ENCODE measurements at places on chromosomes 1 and 21. TPM values are rescaled to one million over a fixed set of nuclear protein-coding genes. Genes with fewer than 3 reads are reported as not detected.

Gene HPDL
- polyA plus RNA-seq, result 4.9 TPM

Gene GJA4
- 15.0 TPM for polyA plus RNA-seq

GRCh38 chr1:78254517-78254916, 208.8 kb downstream of the GIPC2 start:
- DNase-seq, result no peak

DNA sequence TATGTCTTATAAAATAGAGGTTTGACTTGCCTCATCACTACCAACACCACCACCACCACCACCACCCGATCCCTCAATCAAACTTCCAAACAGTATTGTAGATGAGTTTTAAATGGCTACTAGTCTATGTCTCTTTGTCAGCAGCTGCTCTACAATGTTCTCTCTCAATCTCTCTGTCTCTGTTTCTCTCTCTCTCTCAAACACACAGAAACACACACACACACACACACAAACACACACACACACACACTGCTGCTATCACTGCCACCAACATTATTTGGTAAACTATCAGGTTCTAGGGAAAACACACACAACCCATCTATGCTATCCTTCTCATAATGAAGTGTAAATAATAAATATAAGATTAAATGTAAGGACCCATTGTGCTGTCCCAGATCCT, 2.4 kb downstream of the TNFSF4 start:
- DNase-seq, result no peak

DNA sequence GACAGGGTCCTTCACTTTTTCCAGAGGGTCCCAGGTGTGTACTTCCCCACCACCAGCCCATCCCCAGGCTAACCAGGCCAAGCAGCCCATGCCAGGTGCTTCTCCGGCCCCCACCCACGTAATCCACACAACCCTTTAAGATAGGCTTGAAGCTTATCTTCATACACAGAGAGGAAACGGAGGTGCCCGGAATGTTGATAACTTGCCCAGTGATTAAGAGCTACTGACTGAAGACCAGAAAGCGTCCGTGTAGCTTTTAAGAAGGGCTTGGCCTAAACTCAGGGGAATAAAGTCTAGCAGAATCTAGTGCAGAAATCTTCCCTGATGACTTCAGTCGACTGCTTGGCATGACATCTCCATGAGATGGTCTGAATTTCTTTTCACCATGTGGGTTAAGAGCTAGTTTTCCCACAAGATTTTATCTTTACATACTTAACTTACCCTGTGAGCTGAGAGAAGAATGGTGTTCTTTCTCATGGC, 138.7 kb downstream of the GALNT2 start:
- DNase-seq, result no peak

GRCh38 chr21:40173816-40174215, 306.6 kb downstream of the PCP4 start:
- no peak for DNase-seq

GRCh38 chr1:152757747-152758146, at the start of gene KPRP:
KPRP (plus strand) TSS chr1:152758025; CDS start chr1:152759589, 1,564 bp downstream.
- no peak for DNase-seq

GRCh38 chr1:8962812-8963530, 17.3 kb downstream of the CA6 start:
- DNase-seq, result peak; percentile 87

DNA sequence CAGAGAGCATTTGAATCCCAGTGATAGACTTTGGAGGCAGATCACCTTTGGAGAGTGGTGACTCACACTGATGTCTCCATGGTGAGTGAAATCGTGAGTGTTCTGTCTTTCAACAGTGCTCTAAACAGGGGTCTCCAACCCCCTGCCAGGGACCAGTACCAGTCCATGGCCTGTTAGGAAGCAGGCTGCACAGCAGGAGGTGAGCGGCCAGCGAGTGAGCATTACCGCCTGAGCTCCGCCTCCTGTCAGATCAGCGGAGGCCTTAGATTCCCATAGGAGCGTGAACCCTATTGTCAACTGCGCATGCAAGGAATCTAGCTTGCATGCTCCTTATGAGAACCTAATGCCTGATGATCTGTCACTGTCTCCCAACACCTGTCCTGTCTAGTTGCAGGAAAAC, 61.8 kb upstream of the B3GALNT2 start:
- DNase-seq, result no peak

DNA sequence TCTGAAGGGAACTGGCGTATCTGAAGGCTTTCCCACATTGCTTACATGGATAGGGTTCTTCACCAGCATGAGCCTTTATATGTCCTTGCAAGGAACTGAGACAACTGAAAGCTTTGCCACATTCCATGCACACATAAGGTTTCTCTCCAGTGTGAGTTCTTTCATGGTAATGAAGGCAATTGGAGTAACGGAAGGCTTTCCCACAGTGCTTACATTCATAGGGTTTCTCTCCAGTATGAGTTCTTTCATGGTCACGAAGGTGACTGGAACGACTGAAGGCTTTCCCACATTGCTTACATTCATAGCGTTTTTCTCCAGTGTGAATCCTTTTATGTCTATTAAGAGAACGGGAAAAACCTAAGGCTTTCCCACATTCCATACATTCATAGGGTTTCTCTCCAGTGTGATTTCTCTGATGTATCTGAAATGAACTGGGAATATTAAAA, 15.0 kb downstream of the ZNF124 start:
- DNase-seq, result no peak

DNA sequence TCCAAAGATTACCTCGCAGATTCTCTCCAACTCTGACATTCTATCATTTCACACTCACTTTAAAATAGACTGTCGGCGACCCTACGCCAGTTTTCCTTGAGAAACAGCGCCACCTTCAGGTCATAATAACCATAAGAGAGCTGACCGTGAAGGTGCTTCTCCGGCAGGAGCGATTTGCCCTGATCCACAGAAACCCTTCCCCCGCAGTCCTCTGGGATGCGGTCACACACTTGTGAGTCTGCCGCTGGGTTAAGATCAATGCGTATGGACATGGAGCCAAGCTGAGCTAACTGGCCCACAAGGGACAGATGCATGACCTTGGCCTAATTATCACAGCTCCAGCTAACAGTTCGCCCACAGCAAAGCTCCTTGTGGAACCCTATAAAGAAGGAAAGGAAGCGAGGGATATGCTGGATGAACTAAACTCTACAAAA, 32.8 kb upstream of the IFNAR2 start:
- DNase-seq, result peak; percentile 50

- peak; percentile 65 for DNase-seq
Observed at GRCh38 chr1:43841321-43842174, 92.1 kb upstream of the ARTN start.

Data from large intestine (tissue), 12 donors.